ENCODE measurements at places on chromosomes 5 and 9.

- DNase-seq, result no peak
These were observed 38.1 kb upstream of the CD180 start for GRCh38 chr5:67234671-67235176.

DNA sequence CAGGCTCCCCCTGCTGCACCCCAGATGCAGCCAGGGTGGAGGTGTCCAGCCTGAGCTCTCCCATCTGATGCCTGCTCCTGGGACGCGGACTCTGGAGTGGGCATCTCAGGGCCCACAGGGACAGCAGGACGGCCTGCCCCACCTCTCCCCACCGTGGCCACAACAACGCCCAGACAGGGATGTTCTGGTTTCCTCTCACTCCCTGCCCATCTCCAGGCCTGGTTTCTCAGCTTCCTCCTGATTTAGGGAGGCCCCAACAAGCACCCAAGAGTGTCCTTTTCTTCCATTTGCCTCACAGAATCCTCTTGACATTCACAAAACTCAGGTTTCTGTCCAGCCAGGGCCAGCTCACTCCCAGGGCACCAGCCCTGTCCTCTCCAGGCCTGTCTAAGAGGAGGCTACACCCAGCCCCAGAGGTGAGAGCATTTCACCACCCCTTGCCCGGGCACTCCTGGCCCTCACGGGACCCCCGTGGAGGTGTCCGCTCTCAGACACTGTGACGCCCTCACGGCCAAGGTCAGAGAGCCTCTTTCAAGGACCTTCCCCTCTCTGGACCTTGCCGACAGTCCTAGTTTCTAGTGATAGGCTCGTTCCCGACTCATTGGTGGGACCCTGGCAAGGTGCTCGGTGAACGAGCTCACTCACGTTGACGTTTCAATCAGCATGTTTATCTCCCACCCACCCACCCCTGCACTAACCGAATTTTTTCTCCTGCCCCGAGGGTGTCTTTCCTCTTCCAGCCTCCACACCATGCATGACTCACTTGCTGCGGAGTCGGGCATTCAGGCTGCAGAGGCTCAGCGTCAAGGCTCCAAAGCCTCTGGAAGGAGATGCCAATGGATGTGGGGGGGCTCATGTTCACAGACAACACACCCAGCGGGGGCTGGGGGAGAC is 62.0 kb upstream of the UNC5A start:
- no peak for DNase-seq

- no peak for DNase-seq
These were observed 15.5 kb upstream of the PAIP1 start for GRCh38 chr5:43572357-43572756.

DNA sequence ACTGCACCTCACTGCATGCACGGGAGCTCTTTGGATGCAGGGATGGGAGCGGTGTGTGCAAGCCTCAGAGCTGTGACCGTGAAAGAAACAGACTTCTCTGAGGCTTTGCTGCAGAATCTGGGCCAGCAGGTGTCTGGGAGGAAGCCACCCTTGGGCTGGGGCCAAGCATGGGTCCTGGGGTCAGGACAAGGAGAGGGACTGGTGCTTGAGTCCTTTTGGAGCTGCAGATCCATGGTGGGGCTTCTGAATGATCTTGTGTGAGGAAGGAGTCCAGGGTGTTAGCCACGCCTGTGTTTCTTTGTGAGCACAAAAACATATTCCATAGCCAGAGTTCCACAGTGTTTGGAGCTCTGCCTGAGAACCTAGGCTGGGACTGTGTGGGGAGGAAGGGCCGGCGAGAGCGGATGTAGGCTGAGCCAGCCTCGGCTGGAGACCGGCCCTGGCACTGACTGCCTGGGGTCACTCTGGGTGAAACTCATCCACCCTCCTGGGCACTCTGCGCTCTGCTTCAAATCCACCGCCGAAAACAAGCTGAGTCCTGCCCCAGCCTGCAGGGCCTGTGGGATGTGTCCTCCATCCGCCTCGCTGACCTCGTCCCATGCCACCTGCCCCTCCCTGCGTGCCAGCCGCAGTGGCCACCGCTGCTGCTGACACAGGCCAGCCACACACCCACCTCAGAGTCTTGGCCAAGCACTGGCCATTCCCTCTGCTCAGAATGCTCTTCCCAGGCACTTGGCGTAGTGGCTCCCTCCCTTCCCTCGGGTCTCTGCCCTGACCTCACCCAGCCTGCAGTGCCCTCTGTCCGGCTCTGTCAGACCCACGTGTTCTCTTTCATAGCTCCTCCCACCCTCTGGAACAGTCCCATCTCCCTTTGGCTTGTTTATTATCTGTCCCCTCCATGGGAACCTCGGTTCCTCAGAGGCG is 26.7 kb downstream of the ERGIC1 start:
- DNase-seq, result no peak

DNA sequence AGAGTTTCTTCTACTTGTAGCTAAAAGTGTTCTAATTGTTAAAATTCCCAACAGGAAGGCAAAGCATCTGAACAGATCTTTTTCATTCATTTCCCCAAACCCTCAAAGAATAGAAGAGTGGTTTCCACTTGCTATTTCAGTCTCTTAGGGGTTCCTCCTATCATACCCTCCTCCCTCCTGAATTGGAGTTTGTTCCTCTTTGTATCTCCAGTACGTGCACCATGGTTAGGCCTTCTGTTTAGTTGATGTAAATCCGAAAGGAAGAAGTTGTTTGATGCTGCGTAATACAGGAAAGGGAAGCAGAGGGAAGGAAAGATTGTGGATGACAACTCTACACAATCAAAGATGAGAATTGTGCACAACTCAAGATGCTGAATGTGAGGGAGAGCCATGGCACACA is 303.6 kb downstream of the PIK3R1 start:
- DNase-seq, result no peak

DNA sequence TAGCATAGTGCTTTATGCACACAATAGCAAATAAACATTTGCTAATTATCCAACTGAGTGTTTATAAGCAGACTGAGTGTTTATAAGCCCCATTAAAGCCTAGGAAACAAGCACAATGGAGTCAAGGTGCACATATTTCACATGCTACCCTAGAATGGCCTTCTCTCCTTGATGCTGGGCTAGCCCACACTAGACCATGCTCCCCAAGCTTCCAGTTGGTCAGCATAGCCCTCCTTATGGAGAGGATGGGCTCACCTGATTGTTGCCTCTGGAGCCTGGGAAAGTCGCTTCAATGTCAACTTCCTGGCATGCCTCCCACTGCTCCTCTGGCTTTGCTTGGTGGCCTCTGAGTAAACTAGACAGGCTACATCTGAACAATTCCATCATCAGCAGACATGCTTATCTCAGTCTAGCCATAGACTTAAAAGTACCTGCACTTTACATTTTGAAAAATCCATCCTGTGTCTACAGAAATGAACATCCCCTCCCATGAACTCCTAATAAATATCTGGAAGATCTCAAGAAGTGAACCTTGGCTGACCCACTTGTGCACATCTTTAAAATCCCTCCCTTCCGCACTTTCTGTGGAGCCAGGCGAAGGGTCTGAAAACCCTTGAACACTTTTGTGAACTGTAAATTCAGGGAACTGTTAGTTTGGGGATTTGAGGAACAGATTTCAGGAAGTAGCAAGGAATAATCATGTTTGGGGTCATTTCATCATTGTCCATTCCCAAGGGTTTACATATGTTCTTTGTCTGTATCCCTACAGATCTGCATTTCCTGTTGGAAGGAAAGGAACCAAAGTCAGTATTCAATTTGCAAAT is 486.6 kb downstream of the ARHGEF28 start:
- DNase-seq, result no peak

GRCh38 chr9:5800969-5801738 is 31.8 kb downstream of the ERMP1 start:
- DNase-seq, result no peak

- no peak for DNase-seq
These were observed 126.9 kb downstream of the TLE1 start for GRCh38 chr9:81562231-81563019.

DNA sequence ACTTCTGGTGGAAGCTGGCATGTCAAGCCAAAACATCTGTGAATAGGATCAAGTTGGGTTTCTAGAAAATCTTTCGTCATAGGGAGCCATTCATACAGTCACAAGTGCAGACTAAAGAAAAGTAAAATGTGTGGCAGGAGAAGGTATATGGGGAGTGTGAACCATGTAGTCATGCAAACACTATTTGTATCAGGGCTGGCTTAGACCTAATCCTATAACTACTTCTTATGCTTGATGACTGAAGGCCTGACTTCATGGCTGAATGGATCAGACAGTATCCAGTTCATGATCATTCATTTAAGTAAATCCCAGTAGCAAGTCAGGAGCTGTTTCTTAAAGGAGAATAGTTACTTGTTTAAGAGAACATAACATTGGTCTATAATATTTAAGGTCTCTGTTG is 63.8 kb upstream of the DAPK1 start:
- DNase-seq, result no peak

GRCh38 chr5:80634193-80634592 is 20.3 kb upstream of the MSH3 start:
- no peak for DNase-seq

- DNase-seq, result no peak
These were observed 772 bp downstream of the DCAF10 start for GRCh38 chr9:37801287-37801850.

Data from stimulated activated CD4-positive, alpha-beta T cell treated with anti-CD3 and anti-CD28 coated beads, Interleukin-12 subunit alpha, Interleukin-12 subunit beta, amount 100 ng/mL, for 48 hours (primary cell).